Activated CD8-positive, alpha-beta T cell treated with anti-CD3 and anti-CD28 coated beads, Interleukin-2, amount 10 ng/mL, durations not matched to agents 7 days and 5 days (primary cell): ENCODE measurements at places on chromosomes 11 and 22. TPM values are rescaled to one million over a fixed set of nuclear protein-coding genes. Genes with fewer than 3 reads are reported as not detected.

- H3K36me3 ChIP-seq = peaks cover 13% of the 10 kb centered on the region
- H3K27me3 ChIP-seq = no peaks in the 10 kb centered on the region
- peaks cover 5% of the 10 kb centered on the region for H3K4me1 ChIP-seq
- H3K4me3 ChIP-seq = no peak overlapping the region
- no peak overlapping the region for H3K27ac ChIP-seq
Observed at GRCh38 chr11:46492532-46492931, 101.0 kb upstream of the CHRM4 start.

The HSPB2 gene
- total RNA-seq = not detected

The SAA2 gene
- not detected for total RNA-seq

- no peaks in the 10 kb centered on the region for H3K4me1 ChIP-seq
- no peak overlapping the region for H3K4me3 ChIP-seq
- H3K36me3 ChIP-seq = no peaks in the 10 kb centered on the region
- no peak for DNase-seq
- no peak overlapping the region for H3K27ac ChIP-seq
Observed at GRCh38 chr11:25247336-25247735, 750.5 kb downstream of the LUZP2 start.

DNA sequence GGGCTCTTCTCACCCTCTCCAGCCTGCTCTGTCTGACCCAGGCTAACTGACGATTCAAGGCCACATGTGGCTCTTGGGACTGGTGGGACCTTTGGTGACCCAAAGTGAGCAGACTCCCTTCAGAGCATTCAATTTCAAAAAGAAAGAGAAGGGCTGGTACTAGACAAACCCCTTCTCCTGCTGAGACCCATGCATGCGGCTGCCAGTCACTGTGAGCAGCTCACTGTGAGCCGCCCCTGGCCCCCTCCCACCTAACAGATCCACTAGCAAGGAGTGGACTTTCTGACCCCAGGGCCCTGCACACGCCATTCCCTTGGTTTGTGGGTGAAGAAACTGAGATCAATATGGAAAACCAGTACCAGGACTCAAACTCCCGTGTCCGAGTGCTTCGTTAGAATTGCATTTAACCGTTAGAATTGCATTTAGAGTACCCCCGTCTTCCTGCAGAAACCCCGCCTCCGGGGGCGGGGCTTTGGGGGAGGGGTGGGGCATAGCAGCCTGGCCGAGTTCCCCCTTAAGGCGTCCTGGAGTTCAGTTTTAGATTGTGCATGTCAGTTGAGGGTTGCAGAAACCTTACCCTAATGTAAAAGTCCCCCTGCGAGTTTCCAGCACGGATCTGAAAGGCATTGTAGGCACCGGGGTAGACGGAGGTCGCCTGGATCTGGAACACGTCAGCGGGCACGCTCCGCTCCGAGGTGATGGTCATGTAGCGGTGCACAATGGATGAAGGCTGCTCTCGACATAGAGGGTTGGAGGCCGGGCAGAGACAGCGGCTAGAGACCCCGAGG is 5.1 kb downstream of the EFEMP2 start:
- no peak overlapping the region for H3K4me3 ChIP-seq
- H3K27me3 ChIP-seq = no peaks in the 10 kb centered on the region
- H3K4me1 ChIP-seq = peaks cover 51% of the 10 kb centered on the region
- no peak for DNase-seq
- no peak overlapping the region for H3K27ac ChIP-seq

- DNase-seq = no peak
- H3K36me3 ChIP-seq = no peaks in the 10 kb centered on the region
- H3K4me3 ChIP-seq = no peak overlapping the region
- no peak overlapping the region for H3K27ac ChIP-seq
- peaks cover 16% of the 10 kb centered on the region for H3K4me1 ChIP-seq
Observed at GRCh38 chr11:69444381-69445130, 36.9 kb upstream of the LINC01488 start.

- no peaks in the 10 kb centered on the region for H3K36me3 ChIP-seq
- H3K4me1 ChIP-seq = no peaks in the 10 kb centered on the region
- H3K27me3 ChIP-seq = no peaks in the 10 kb centered on the region
- no peak for DNase-seq
- no peak overlapping the region for H3K27ac ChIP-seq
Observed at GRCh38 chr11:127678631-127679030, 678.1 kb upstream of the KIRREL3 start.

The MED17 gene
- 45.3 TPM for total RNA-seq

The NLRP6 gene
- total RNA-seq = 29.7 TPM

- no peaks in the 10 kb centered on the region for H3K27me3 ChIP-seq
- no peak for DNase-seq
- no peaks in the 10 kb centered on the region for H3K4me1 ChIP-seq
- H3K4me3 ChIP-seq = no peak overlapping the region
Observed at GRCh38 chr11:116696381-116696941, 76.3 kb downstream of the BUD13 start.

GRCh38 chr11:4441515-4441914 is 7.6 kb upstream of the OR52K2 start:
- H3K27me3 ChIP-seq = peaks cover 13% of the 10 kb centered on the region
- no peak overlapping the region for H3K27ac ChIP-seq
- DNase-seq = no peak
- no peaks in the 10 kb centered on the region for H3K36me3 ChIP-seq
- H3K4me1 ChIP-seq = no peaks in the 10 kb centered on the region
- no peak overlapping the region for H3K4me3 ChIP-seq

DNA sequence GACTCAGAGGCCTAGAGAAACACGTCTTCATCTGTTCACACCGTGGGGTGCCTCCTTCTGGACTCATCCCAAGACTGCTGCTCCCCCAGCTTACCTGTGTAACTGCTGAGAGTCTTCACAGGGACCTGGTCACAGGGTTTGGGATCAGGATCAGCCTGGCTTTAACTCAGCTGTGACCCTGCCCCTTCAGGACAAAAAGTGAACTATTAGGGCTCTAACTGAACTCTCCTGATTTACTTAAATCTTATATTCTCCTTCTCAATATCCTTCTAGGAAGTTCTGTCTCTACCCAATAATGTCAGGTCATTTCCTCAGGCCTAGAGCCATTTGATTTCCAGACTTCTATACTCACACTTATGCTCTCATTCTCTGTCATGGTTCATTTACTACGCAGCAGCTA is 108.4 kb downstream of the ZNF280B start:
- no peaks in the 10 kb centered on the region for H3K4me1 ChIP-seq
- peak; percentile 8 for DNase-seq
- H3K27ac ChIP-seq = no peak overlapping the region
- H3K36me3 ChIP-seq = no peaks in the 10 kb centered on the region
- peaks cover 14% of the 10 kb centered on the region for H3K27me3 ChIP-seq
- no peak overlapping the region for H3K4me3 ChIP-seq

GRCh38 chr11:61853698-61854169 is 25.6 kb downstream of the FADS2 start:
- no peaks in the 10 kb centered on the region for H3K27me3 ChIP-seq
- DNase-seq = no peak
- no peaks in the 10 kb centered on the region for H3K4me1 ChIP-seq
- H3K4me3 ChIP-seq = no peak overlapping the region
- H3K27ac ChIP-seq = peak overlapping the region; percentile 40

The OTOG gene
- total RNA-seq = not detected
